ENCODE measurements at places on chromosomes 2 and 18.

DNA sequence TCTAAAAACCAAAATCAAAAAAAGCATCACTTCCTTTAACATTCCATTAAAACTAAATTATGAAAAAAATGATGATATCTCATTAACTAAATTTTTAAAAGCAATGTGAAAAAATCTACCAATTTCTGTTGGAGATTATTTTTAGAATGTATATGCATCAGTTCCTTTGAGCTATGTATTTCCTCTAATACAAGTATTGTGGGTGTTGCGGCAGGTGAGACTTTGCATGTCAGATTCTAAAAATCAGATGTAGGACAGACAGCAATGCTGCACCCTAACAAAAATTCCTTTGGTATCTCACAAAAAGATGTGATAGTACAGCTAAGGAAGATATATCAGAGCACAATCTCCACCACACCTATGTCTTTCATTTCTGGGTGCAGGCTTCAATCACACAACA, 6.8 kb downstream of the MBD2 start:
- no peak for DNase-seq

- no peak for DNase-seq
Measured at GRCh38 chr2:33069894-33070651, 123.3 kb downstream of the LTBP1 start.

DNA sequence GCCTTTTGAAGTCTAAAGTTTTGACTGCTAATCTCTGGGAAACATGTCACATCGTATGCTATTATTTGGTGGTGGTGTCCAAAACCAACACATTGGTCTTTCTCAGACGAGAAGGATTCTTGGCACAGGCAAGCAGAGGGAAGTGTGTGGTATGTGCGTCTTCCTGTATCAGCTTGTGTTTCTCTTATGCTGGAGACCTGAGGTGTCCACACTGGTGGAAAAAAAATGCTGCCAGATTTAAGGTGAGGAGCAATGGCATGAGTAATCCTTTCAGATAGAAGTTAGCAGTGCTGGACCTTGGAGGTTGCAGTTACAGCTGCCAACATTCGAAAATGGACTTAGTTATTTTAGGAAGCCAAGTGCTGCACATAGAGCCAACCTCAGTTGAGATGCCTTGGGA, 11.7 kb upstream of the FHL2 start:
- no peak for DNase-seq

GRCh38 chr2:55012672-55013484, 37.4 kb downstream of the RTN4 start:
- DNase-seq = no peak

DNA sequence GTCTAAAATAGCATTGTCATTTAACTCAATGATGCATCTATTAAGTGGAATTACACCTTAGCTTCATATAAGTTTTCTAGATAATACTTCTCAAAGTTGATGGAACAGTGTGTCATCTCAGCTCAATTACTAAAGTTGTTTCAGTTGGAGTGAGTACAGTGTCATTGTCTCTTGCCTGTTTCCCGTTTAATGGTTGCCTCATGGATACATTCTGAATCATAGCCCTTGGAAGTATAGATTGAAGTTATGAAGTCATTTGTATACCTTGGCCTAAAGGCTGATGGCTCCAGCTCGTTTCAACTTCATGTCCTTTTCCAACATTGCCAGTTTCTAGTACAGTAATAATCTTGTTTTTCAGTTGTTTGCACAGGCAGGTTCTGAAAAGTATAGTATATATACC, 130.5 kb upstream of the NOSTRIN start:
- no peak for DNase-seq

GRCh38 chr2:17580319-17580715, 39.8 kb downstream of the VSNL1 start:
- DNase-seq = no peak

- no peak for DNase-seq
Measured at GRCh38 chr2:73128841-73129535, 16.2 kb upstream of the RAB11FIP5 start.

- no peak for DNase-seq
Measured at GRCh38 chr18:70151614-70152013, 53.9 kb downstream of the RTTN start.

GRCh38 chr2:1656326-1656960, 87.9 kb downstream of the PXDN start:
- DNase-seq = no peak

DNA sequence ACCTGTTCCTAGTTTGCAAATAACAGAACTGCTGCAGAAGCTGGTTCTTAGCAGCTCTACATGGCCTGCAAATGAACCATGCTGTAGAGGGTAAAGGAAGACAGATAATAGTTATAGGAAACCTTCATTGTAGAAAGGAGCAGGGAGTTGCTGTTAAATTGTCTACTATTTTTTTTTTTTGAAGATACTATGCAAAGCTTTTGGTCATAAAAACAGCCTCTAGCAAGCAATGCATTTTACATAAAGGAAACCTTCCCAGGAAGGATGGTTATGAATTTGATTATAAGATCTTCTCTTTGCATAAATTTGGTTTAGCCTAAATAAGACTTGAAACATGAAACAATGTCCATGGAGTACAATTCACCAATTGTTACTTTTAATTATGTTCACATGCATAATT, 793.4 kb downstream of the SLC4A3 start:
- DNase-seq = no peak

GRCh38 chr2:238879621-238880377, 31.9 kb downstream of the TWIST2 start:
- no peak for DNase-seq

- no peak for DNase-seq
Measured at GRCh38 chr2:197426723-197427603, 7.9 kb downstream of the SF3B1 start.

DNA sequence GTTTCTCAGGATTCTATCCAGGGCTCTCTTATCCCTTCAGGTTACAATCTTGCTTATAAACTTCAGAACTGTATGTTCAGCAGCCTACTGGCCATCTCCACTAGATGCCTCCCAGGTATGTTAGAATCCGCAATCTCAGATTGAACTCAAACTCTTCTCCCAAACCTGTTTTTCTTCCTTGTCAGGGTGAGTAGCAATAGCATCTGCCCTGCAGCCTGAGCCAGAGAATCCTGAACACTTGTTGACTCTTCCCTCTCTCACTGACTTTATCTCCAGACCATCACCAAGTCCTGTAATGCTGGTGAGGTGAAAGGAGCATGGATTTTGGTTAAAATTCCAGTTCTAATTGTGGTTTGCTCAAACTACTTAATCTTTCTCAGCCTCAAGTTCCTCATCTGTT, 82.6 kb upstream of the ALPP start:
- no peak for DNase-seq

DNA sequence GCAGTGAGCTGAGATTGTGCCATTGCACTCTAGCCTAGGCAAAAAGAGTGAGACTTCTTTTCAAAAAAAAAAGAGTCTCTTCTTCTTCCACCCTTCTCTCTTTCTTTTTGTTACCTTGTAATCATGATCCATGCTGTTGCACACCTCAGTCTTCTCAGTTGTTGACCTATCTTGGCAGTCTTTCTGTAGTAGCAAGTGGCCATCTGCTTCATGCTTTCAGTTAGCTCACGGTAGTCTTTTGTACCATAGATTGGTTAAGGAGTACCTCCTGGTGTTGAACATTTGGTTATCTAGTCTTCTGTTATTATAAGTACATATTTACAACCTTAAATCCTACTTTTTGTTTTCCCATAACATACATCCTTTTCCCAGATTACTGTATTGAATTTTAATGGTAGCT, 3.1 kb downstream of the GORASP2 start:
- no peak for DNase-seq

DNA sequence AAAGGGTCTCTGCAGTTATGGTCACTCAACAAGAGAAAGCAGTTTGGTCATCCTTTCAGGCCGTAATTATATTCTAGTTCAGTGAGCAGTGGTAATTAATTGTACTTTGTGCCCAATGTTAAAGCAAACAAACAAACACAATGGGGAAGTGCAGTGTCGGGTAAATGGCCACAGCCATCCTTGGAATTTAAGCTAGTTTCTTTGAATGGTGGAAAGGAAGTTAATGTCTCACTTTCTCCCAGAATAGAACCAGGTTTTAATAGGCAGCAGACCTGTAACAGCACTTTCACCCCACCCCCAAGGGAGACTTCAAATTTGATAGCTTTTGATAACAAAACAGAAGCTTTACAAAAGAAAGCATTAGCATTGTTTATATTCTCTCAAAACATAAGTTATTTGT, 20.0 kb upstream of the ITGAV start:
- no peak for DNase-seq

Measured in SIG-M5 (cell line).